ENCODE measurements at places on chromosomes 13 and 19. TPM values are rescaled to one million over a fixed set of nuclear protein-coding genes. Genes with fewer than 3 reads are reported as not detected.
A peak's percentile ranks its signal among the peaks of the same experiment; 100 is the strongest.

GRCh38 chr13:21967871-21968270 is 297.0 kb downstream of the FGF9 start:
- no peak overlapping the region for H3K27ac ChIP-seq
- H3K4me1 ChIP-seq = no peaks in the 10 kb centered on the region
- no peak overlapping the region for H3K4me3 ChIP-seq
- no peaks in the 10 kb centered on the region for H3K27me3 ChIP-seq
- DNase-seq = no peak

GRCh38 chr13:97726664-97727280 is 226.7 kb upstream of the IPO5 start:
- H3K27me3 ChIP-seq = peaks cover 3% of the 10 kb centered on the region
- no peaks in the 10 kb centered on the region for H3K36me3 ChIP-seq
- H3K27ac ChIP-seq = no peak overlapping the region
- no peak for DNase-seq
- no peaks in the 10 kb centered on the region for H3K4me1 ChIP-seq

GRCh38 chr19:14072535-14073260 is at the start of gene MISP3:
MISP3 (plus strand) TSS chr19:14072786; CDS start chr19:14073310, 524 bp downstream.
- H3K27me3 ChIP-seq = peaks cover 2% of the 10 kb centered on the region
- DNase-seq = peak; percentile 51
- no peaks in the 10 kb centered on the region for H3K36me3 ChIP-seq

GRCh38 chr19:15430526-15431120 is 11.8 kb upstream of the AKAP8L start:
- H3K4me3 ChIP-seq = peak overlapping the region; percentile 98
- H3K27me3 ChIP-seq = no peaks in the 10 kb centered on the region
- H3K36me3 ChIP-seq = peaks cover 39% of the 10 kb centered on the region

GRCh38 chr13:44249431-44249836 is 124.2 kb upstream of the SERP2 start:
- H3K27me3 ChIP-seq = peaks cover 2% of the 10 kb centered on the region
- DNase-seq = no peak
- no peaks in the 10 kb centered on the region for H3K4me1 ChIP-seq
- no peaks in the 10 kb centered on the region for H3K36me3 ChIP-seq
- H3K4me3 ChIP-seq = no peak overlapping the region
- no peak overlapping the region for H3K27ac ChIP-seq

DNA sequence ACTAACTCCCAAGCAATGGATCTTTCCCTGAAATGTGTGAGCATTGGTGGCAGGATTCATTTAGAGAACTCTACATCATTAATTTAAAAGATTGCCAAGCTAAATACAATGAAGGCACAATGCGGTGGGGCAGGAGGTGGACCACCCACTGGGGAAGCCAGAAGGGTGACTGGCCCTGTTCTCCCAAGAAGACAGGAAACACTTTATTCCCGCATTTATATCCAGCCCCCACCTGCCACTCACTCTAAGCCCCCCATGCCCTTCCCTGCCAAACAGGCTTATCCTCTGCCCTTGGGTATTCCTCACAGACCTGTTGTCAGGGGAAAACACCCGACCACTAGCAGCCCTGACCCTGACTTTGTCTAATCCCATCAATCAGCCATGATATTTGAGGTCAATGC is 189.1 kb upstream of the UBL3 start:
- H3K27me3 ChIP-seq = peaks cover 27% of the 10 kb centered on the region
- no peaks in the 10 kb centered on the region for H3K36me3 ChIP-seq
- no peak overlapping the region for H3K27ac ChIP-seq

GRCh38 chr13:39035799-39036198 is 2.1 kb downstream of the PROSER1 start:
- DNase-seq = no peak
- H3K4me1 ChIP-seq = peaks cover 47% of the 10 kb centered on the region
- no peaks in the 10 kb centered on the region for H3K27me3 ChIP-seq
- peak overlapping the region; percentile 90 for H3K4me3 ChIP-seq
- peak overlapping the region; percentile 54 for H3K27ac ChIP-seq

- H3K4me1 ChIP-seq = no peaks in the 10 kb centered on the region
- DNase-seq = no peak
- H3K27me3 ChIP-seq = peaks cover 37% of the 10 kb centered on the region
- H3K36me3 ChIP-seq = no peaks in the 10 kb centered on the region
- no peak overlapping the region for H3K27ac ChIP-seq
Observed at GRCh38 chr13:23599083-23599925, 29.1 kb downstream of the TNFRSF19 start.

DNA sequence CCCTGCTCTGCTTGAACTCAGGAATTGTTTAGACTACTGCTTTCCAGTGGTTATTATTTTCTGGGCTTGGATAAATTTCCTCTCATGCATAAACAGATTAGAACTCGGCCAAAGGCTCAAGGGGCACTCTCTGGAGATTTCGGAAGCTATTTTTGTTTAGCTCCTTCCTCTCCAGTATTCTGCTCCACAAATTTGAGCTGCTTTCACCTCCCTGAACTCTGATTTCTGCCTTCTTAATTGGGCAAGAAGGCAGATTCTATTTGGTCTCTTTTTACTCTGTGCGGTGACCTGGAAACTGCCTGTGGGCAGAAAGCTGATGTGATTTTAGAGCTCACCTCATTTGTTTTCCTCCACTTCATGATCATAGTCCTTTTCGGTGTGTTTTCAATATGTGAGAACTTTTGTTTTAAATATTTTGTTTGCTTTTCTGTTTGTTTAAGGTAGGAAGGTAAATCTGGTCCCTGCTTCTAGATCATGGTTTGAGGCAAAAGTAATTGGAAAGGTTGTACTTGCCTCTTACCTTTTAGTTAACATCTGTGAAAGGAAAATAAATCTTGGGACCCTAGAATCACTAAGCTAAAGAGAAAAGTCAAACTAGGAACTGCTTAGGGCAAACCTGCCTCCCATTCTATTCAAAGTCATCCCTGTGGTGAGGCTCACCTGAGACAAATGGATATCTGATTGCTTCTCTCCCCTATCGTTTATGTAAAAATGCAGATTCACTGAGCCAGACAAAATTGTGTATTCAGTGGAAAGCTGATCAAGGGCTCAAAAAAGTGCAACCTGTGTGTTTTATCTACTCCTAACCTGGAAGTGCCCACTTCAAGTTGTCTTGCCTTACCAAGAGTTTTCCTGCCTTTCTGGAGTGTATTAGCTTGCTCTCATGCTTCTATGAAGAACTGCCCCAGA is 714.7 kb upstream of the PCDH20 start:
- no peak overlapping the region for H3K4me3 ChIP-seq
- DNase-seq = no peak
- no peaks in the 10 kb centered on the region for H3K36me3 ChIP-seq
- no peaks in the 10 kb centered on the region for H3K4me1 ChIP-seq

- DNase-seq = peak; percentile 89
- peak overlapping the region; percentile 92 for H3K27ac ChIP-seq
- H3K4me3 ChIP-seq = peak overlapping the region; percentile 73
- no peaks in the 10 kb centered on the region for H3K27me3 ChIP-seq
- peaks cover 7% of the 10 kb centered on the region for H3K36me3 ChIP-seq
Observed at GRCh38 chr19:17488593-17489391, 18.5 kb downstream of the SLC27A1 start.

DNA sequence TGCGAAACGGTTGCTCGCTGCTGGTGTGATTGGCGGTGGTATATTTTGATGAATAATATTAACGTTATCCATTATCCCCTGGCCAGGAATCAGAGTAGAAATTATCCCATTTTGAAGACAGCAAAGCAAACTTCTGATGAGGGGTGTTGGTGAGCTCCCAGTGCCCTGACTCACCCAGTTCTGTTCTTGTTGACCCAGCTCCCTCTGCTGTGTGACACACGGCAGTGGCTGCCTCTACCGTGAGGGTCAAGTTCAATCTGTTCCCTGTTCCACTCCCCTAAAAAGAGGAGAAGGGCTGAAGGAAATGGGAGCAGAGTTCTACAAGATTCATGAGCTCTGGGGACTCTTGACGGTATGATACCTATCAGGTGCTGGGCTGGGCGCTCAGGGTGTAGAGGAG is 2.0 kb downstream of the CAMSAP3 start:
- H3K27ac ChIP-seq = no peak overlapping the region
- no peaks in the 10 kb centered on the region for H3K36me3 ChIP-seq
- H3K4me1 ChIP-seq = peaks cover 4% of the 10 kb centered on the region
- peaks cover 43% of the 10 kb centered on the region for H3K27me3 ChIP-seq
- no peak for DNase-seq
- H3K4me3 ChIP-seq = no peak overlapping the region

DNA sequence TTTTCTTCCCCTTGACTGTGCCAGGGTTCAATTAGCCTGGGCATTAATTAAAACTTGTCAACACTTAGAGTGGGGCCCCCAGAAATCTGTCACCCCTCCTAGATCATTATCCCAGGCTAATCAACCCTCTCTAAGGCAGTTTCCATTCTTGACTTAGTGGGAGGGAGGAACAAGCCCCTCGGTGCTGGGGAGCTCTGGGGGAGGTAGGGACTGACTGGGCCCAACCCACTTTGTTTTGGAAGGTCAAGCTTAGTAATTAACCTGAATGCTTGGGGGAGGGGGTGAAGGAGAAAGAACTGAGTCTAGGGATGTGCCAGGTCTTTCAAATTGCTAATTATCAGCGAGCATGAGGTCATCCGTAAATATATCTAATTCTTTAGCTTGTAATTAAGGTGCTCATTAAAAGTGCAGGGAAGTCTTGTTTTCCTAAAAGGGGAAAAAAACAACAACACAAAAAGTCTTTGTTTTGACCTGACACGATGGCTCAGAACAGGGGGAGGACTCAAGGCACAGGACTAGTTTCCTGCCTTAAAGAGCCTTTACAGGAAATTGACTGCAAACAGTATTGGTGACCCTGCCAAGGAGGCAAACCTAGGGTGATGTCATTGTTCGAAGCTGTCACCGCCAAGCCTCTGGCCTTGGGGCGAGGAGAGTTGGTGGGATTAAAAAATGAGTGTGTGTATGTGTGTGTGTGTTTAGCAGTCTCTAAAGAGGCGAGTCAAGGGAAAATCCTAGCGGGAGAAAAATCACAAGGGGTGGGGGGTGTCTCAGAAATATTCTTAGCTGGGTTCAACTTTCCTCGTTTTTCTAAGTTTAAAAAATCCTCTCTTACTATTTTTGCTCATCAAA is 19.4 kb downstream of the ACTN4 start:
- H3K27ac ChIP-seq = peak overlapping the region; percentile 82
- peaks cover 51% of the 10 kb centered on the region for H3K36me3 ChIP-seq
- H3K4me1 ChIP-seq = peaks cover 96% of the 10 kb centered on the region
- H3K4me3 ChIP-seq = peak overlapping the region; percentile 16
- no peaks in the 10 kb centered on the region for H3K27me3 ChIP-seq

DNA sequence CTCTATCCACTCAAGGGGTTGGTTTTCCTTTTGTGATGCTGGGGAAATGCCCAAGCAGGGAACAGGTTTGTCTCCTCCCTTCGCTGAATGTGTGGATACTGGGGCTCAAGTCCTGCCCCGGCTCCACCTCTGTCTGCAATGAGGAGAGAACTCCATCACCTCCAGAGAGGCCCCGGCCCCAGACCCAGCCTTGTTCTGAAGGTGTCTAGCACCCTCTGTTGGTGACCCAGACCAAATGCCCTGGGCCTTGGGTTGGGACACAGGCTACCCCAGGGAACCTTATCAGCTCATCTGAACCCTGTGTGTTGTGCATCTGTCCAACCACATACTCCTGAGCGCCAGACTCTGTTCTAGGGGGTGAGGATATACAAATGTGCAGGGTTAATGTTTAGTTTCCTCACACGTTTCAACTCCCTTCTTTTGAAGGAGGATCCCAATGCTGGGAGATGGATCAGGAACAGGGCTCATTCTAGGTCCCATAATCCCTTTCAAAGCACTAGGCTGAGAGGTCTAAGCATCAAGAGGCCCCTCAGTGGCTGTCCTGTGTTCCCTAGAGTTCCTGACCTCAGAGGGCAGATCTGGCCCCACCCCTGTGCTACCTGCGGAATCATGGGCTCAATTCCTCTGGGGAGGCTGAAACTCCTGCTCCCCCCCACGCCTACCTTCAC is 112.5 kb upstream of the SLC7A1 start:
- peak; percentile 46 for DNase-seq
- H3K4me3 ChIP-seq = no peak overlapping the region
- no peaks in the 10 kb centered on the region for H3K4me1 ChIP-seq
- no peaks in the 10 kb centered on the region for H3K36me3 ChIP-seq

Gene SULT2A1
- total RNA-seq = not detected

Gene OR10H1
- total RNA-seq = not detected
